ENCODE measurements at places on chromosomes 3 and 15.

DNA sequence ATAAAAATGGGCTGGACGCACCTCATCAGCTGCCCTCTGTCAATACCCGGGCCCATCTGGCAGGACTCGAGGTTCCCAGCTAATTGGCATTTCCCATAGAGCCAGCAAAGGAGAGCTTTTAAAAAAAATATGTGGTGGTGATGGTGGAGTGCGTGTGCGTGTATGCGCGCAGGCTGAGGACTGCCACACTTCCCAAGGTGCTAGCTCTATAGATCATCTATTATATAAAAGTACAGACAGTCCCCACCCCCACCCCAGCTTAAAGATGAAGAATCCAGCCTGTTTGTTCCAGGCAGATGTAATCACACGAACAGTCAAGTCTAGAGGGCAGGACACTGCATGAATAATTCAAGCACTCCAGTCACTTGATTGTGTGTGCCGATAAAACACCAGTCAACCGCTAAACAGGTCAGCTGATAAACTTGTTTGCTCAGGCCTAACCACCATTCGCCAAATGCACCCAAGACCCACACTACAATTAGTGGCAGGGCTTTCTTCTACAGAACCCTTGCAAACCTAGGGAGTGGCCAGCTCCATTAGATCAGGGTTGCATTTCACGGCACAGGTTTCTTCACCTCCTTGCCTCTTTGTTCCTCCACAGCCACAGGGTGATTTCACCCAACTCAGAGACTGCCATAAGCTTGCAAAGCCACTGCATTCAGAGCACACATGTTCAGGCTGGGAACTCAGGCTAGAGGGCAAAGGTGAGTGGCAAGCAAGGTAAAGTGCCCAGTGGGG, 5.8 kb downstream of the TLE3 start:
- DNase-seq, result no peak

GRCh38 chr15:51768018-51768417, 16.6 kb downstream of the TMOD2 start:
- peak; percentile 23 for DNase-seq

DNA sequence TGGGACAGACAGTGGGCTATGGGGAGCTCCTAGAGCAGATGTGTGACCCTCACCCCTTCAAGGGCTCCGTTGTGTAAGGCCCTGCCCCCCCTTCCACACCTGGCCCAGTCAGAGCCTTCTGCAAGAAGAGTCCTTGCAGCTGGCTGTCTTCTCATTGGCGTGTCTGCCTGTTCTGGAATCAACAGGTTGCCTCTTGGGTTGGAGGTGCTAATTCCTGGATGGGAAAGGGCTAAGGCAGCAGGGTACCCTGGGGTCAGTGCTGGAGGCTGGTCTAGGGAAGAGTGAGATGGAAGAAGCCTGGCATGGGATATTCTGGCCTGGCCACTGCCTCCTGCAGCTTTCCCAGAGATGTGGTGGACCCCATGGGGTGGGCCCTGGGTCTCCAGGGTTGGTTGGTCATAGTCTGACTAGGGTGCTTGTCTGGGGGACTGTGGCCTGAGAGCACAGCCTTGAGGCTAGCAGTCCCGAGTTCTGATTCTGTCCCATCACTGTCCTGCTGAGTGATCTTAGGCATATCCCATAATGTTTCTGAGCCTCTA, 5.1 kb downstream of the TEX264 start:
- no peak for DNase-seq

- no peak for DNase-seq
These were observed 55.2 kb downstream of the AQR start for GRCh38 chr15:34914317-34914716.

DNA sequence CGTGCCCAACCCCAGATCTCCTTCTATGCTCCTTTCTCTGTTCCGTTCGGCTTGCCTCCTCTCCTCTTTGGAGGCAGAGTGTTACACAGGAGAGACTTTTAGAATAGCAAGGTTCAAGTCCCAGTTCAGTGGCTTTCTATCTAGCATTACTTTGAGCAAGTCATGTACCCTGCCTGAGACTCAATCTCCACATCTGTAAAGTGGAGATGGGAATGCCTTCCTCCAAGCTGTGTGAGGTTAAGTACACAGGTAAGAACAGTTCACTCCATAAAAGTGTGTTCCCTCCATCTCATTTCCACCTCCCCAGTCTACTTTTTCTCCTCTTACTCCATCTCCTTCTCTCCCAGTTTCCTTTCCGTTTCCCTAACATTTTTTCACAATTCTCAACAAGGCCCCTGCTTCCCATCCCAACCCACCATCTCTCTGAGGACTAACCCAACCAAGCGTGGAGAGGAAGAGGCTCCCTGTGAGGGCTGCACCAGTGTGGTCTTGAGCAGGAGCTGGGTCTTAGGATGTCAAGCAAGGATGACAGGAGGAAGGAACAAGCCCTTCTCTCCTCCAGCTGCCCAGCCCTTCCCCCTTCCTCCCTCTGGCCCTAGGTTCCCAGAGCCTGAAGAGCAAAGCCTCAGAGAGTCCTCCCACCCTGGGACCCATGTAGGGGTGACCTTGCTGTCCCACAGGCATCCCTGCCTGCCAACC, 6.4 kb downstream of the ATP8B4 start:
- DNase-seq, result no peak

- no peak for DNase-seq
These were observed 5.5 kb downstream of the CPLX3 start for GRCh38 chr15:74831813-74832495.
